ENCODE measurements at places on chromosomes 12 and 14.
A peak's percentile ranks its signal among the peaks of the same experiment; 100 is the strongest.

GRCh38 chr14:35797796-35798195, 11.3 kb downstream of the RALGAPA1 start:
- DNase-seq, result no peak
- H3K27ac ChIP-seq, result no peak overlapping the region
- H3K27me3 ChIP-seq, result no peaks in the 10 kb centered on the region
- H3K36me3 ChIP-seq, result no peaks in the 10 kb centered on the region
- no peak overlapping the region for H3K4me3 ChIP-seq

GRCh38 chr12:4496145-4496838, 42.4 kb upstream of the RAD51AP1 start:
- no peak overlapping the region for H3K4me3 ChIP-seq
- no peaks in the 10 kb centered on the region for H3K27me3 ChIP-seq
- no peaks in the 10 kb centered on the region for H3K4me1 ChIP-seq

- no peak overlapping the region for H3K4me3 ChIP-seq
- H3K4me1 ChIP-seq, result no peaks in the 10 kb centered on the region
- DNase-seq, result no peak
- no peaks in the 10 kb centered on the region for H3K27me3 ChIP-seq
- H3K36me3 ChIP-seq, result no peaks in the 10 kb centered on the region
- no peak overlapping the region for H3K27ac ChIP-seq
These were observed 437.6 kb downstream of the RERGL start for GRCh38 chr12:17652436-17652835.

GRCh38 chr12:50056639-50056976, 788 bp upstream of the ASIC1 start:
- no peak overlapping the region for H3K27ac ChIP-seq
- peaks cover 34% of the 10 kb centered on the region for H3K27me3 ChIP-seq
- 0 out of 2 replicates have a peak, but pooled peaks cover 3% of the 10 kb centered on the region for H3K36me3 ChIP-seq
- peaks cover 7% of the 10 kb centered on the region for H3K4me1 ChIP-seq

DNA sequence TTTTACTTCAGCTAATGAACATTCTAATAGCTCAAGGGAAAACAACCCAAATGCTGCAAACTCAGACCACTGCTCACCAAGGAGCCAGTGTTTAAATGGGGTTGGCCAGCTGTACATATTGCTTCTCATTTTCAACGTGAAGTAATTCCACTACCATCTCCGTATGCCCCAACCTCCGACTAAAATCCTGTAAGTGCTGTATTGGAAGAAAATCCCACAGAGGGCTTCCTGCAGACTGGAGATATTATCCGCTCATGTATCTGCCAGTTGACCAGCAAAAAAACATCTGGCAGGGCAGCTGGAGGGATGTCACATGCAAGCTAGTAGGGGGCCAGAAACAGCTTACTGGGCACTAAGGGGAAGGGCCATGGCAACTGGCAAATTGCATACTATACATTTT, 485.0 kb downstream of the SNAPC1 start:
- H3K27ac ChIP-seq, result no peak overlapping the region
- H3K27me3 ChIP-seq, result peaks cover 1% of the 10 kb centered on the region
- no peaks in the 10 kb centered on the region for H3K36me3 ChIP-seq
- DNase-seq, result no peak
- no peak overlapping the region for H3K4me3 ChIP-seq
- no peaks in the 10 kb centered on the region for H3K4me1 ChIP-seq

DNA sequence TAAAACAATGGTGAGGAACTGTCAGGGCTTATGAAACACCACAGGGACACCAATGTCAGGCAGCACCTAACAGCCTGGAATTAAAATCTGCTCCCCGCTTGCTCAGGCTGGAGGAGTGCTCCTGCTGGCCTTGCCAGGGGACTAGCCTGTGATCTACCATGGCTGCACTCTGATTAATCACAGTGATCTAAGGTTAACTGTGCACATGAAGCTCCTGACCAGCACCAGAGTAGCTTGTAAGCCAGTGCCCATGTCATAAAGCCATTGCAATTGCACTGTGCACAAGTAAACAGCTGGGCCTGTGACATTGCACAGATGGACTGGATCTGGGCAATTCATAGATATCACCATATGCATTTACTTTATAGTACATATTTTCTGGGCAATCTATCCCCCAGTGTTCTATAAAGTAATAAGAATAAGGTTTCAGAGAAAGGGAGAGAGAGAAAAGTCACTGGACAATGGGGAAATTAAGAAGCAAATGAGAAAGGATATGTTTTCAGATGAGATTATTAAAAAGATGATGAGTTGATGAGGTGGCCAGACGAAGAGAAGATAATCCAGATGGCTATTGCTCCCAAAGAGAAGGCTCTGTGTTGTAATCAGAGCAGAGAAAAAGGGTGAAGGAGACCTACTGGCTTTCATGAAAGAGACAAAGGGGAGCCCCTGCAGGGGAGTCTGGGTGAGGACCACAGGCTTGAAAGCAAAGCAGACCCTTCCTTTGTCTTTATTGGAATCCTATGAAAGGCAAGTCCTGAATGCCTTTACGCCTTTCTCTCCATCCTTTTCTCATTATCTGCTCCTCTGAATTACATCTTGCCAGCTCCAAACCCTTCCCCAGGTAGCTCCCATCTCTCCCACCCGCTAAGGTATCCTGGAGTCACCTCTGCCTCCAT, 145.8 kb downstream of the SLC38A6 start:
- H3K27ac ChIP-seq, result peak overlapping the region; percentile 88
- no peaks in the 10 kb centered on the region for H3K36me3 ChIP-seq
- DNase-seq, result no peak
- H3K4me1 ChIP-seq, result peaks cover 39% of the 10 kb centered on the region
- no peak overlapping the region for H3K4me3 ChIP-seq

DNA sequence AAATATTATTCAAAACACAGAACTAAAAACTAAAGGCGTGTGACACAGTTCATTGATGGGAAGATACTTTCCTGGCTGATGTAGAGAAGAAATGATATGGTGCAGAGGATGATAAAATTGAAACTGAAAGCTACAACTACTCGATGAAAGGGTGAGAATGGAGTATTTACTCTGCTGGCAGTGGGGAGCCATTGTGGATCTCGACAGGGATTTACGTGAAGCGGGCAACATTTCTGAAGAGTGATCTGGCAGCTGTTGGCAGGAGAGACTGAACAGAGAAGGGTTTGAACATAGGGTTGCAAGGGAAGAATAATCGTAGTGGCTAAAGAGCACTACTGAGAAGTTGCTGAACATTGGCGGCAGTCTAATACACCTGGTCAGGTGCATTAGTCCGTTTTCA, 464.9 kb downstream of the PDZRN4 start:
- no peak overlapping the region for H3K27ac ChIP-seq
- H3K27me3 ChIP-seq, result no peaks in the 10 kb centered on the region
- H3K36me3 ChIP-seq, result no peaks in the 10 kb centered on the region
- DNase-seq, result no peak
- no peak overlapping the region for H3K4me3 ChIP-seq
- no peaks in the 10 kb centered on the region for H3K4me1 ChIP-seq

GRCh38 chr12:12534166-12534866, 28.3 kb downstream of the DUSP16 start:
- no peaks in the 10 kb centered on the region for H3K27me3 ChIP-seq
- no peak overlapping the region for H3K4me3 ChIP-seq
- H3K4me1 ChIP-seq, result peaks cover 4% of the 10 kb centered on the region
- H3K27ac ChIP-seq, result no peak overlapping the region
- H3K36me3 ChIP-seq, result no peaks in the 10 kb centered on the region

DNA sequence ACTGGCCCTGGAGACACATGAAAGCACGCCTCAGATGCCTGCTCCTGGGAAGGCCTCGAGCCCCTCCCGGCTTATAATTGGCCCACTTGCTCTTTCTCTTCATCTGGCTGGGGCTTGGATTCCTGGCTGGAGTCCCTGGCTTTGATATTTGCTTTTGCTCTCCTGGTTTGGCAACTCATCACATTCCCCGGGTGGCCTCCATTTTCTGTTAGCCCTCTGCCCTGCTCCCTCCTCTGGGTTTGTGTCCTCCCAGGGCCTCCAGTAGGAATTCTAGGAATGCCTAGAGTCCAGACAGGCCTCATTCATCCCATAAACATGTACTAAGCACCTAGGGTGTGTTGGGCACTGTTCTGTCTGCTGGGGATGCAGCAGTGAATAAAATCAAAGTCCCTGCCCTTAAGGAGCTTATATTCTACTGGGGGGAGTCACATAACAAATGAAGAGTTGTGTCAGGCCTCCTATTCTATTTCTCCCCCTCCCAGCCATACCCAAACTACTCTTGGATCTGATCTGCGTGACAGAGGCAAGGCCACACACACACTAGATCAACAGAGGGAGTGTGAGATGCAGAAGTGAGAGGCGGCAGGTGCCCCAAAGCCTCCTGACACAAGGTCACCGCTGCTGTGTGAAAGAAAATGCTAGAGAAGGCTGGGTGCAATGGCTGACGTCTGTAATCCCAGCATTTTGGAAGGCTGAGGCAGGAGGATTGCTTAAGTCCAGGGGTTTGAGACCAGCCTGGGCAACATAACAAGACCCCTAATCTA, 21.3 kb upstream of the TSPAN9 start:
- no peak overlapping the region for H3K4me3 ChIP-seq
- H3K27me3 ChIP-seq, result peaks cover 10% of the 10 kb centered on the region
- H3K36me3 ChIP-seq, result no peaks in the 10 kb centered on the region

DNA sequence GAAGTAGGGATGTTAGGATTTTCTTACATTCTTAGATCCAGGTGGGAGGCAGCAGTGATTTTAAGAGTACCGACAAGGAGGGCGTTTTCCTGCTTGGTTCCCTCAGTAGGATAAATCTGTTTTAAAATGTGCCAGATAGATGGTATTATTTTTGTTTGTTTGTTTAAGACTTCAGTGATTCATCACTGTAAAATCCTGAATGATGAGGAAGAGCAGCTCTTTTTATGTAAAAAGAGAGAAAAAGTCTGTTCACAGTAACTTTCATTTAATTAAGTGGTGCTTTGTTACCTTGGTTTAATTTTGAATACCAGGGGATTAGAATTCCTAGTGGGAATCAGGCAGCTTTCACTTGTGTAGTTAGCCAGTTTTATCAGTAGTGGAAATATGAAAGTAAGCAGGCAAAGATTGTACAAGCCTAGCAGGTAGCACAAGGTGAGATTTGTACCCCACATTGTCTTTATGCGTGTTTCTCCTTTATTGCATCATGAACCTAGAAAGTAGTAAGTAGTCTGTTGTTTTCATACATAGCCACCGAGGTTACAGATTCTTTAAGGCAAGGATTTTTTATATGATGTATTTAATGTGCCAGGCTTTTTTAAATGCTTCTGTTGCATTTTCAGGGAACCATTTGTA, 349.6 kb downstream of the CCDC91 start:
- H3K27me3 ChIP-seq, result no peaks in the 10 kb centered on the region
- H3K4me3 ChIP-seq, result no peak overlapping the region
- H3K4me1 ChIP-seq, result peaks cover 3% of the 10 kb centered on the region
- DNase-seq, result no peak

DNA sequence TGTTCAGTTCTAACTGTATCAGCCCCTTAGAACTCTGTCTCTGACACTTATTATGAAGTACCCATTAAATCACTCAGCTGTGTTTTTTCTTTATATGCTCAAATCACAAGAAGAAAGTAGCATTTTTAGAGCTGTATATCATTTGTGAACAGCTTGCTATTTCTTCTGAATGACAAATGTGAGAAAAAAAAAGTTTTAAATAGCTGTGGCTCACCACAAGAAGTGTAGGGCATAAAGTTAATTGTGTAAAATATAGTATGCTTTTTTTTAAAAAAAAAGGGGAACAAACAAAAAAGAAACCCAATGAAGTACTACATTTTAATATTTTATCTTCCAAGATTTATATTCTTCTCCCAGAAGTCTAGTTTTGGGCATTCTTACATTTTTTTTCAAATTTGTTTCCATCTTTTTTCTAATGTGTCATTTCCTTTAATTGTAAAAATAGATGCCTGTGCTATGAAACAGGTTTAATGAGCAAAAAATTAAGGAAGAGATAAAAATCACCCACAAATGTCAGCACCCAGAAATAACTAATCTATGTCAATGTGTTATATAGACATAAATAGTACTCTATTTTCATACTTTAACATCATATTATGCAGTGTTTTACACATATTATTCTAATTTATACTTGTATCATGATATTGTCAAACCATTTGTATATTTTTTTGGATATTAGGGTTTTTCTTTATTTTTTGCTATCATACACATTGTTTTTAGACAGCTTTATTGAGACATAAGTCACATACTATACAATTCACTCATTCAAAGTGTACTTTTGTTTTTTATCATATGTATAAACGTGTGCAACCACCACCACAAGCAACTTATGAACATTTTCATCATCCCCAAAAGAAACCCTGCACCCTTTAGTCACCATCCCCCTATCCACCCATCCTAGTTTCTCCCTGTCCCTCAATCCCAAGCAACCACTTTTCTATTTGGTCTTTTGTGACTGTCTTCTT, 22.4 kb upstream of the LRRK2 start:
- DNase-seq, result no peak
- H3K27ac ChIP-seq, result no peak overlapping the region
- no peak overlapping the region for H3K4me3 ChIP-seq
- H3K27me3 ChIP-seq, result no peaks in the 10 kb centered on the region

DNA sequence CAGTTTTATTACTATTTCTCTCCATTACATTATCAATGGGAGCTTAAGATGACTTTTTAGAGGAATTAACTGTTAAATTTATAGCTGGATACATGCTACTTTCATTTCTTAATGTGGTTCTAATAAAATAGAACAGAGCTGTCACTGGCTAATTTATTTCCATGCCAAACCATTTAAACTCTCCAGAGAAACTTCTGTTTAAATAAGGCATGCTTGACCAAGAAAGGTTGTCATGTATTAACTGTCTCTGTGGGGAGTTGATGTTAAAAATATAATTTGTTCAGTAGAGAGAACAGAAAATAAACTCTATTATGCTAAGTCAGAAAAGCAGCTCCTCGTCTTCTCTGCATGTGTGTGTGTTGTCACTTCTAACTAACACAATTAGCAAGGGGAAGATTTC, 447.4 kb downstream of the SLC16A7 start:
- H3K27ac ChIP-seq, result no peak overlapping the region
- H3K27me3 ChIP-seq, result no peaks in the 10 kb centered on the region
- no peak overlapping the region for H3K4me3 ChIP-seq
- no peaks in the 10 kb centered on the region for H3K36me3 ChIP-seq
- no peaks in the 10 kb centered on the region for H3K4me1 ChIP-seq
- DNase-seq, result no peak

GRCh38 chr14:35818346-35819115, 7.6 kb upstream of the BRMS1L start:
- no peak overlapping the region for H3K27ac ChIP-seq
- no peaks in the 10 kb centered on the region for H3K36me3 ChIP-seq
- no peaks in the 10 kb centered on the region for H3K4me1 ChIP-seq
- peak; percentile 58 for DNase-seq
- H3K27me3 ChIP-seq, result no peaks in the 10 kb centered on the region

DNA sequence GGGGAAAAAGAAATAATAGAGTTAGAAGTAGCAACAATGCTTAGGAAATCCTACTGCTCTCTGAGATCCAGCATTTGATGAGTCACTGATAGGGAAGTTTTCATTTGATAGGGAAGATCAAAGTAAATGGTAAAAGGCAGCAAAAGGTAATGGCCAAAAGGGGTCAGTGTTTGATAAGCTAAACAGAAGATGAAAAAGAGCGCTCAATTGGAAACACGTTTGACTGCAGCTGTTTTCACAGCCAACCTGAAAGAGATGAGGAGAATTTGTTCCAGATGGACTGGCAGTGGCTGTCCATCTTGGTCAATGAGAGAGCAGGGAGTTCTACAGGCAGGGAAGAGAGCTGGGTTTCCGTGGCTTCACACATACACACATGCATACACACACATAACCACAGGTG, 264.2 kb downstream of the TMEM132C start:
- H3K4me1 ChIP-seq, result no peaks in the 10 kb centered on the region
- DNase-seq, result no peak
- H3K4me3 ChIP-seq, result no peak overlapping the region
- H3K27me3 ChIP-seq, result no peaks in the 10 kb centered on the region

GRCh38 chr12:98699586-98699985, 54.5 kb downstream of the APAF1 start:
- H3K27me3 ChIP-seq, result no peaks in the 10 kb centered on the region
- H3K27ac ChIP-seq, result no peak overlapping the region
- peaks cover 2% of the 10 kb centered on the region for H3K4me1 ChIP-seq
- DNase-seq, result peak; percentile 7

Measured in IMR-90 (cell line).